ENCODE measurements at places on chromosomes 11 and 22.

DNA sequence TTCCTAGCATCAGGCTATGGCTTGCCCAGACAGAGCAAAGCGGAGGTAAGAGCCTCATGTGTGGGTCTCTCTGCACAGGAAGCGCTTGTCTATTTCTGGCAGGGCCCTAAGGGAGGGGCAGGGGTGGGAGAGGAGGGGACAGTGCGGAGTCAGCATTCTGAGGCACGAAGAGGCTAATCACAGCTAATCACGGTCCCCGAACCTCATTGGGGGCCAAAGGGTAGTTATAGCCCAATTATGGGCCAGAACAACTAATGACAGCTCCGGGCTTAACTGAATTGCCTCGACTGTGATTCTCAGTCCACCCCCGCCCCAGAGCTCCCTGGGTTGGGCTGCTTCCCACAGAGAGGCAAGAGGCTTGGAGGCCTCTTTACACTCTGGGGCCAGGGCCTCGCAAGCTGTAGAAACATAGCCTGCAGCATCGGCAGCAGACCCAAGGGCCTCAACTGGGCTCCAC, 72.7 kb upstream of the PRDM11 start:
- peak; percentile 46 for DNase-seq

DNA sequence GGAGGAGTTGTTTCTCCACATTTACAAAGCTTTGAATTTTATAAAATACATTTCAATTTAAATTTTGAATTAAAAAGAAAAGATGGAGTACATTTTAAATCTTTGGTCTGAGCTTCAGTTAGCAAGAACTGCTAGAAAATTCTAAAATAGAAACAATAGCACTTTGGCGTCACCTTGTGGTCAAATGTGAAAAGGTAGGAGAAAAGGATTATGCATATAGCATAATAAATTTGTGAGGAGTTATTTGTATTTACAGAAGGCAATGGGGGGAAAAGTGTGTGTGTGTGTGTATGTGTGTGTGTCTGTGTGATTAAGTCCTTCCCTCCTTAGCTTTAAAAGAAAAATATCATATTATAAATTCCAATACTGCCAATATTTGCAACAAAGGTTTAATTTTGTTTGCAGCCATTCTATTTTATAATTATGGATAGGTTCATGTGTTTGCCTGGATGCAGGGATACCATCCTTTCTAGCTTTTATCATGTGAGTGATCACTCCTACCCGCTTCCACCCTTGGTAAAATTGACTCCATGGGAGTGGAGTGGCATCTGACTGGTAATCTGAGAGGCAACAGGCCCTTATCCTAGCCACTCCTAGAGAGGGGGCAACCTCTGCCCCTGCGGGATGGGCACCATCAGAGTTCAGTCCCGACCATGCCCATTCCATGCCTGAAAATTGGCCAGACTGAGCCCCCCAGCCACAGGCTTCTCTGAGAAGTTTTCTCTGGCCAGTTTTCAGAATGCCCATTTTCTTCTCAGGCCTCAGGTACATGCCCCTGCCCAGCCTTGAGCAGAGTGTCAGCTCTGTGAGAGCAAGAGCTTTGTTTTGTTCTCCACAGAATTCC, 13.6 kb upstream of the LGR4 start:
- DNase-seq: peak; percentile 47

DNA sequence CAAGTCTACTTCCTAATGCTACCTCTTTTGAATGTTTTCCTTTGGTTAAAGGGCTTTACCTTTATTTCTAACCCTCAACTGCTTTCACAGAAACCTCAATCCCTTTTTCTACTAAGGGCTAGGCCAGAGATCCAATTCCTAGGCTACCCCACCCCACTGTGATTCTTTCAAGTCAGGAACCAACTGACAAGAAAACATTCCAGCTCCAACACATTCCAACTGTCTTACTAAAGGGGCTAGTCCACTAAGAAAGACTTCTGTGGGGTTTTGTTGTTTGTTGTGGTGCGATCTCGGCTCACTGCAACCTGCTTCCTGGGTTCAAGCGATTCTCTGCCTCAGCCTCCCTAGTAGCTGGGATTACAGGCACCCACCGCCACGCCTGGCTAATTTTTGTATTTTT, 151.3 kb downstream of the APOL5 start:
- no peak for DNase-seq

- DNase-seq: peak; percentile 84
Observed at GRCh38 chr11:122743949-122744348, 88.4 kb downstream of the UBASH3B start.

DNA sequence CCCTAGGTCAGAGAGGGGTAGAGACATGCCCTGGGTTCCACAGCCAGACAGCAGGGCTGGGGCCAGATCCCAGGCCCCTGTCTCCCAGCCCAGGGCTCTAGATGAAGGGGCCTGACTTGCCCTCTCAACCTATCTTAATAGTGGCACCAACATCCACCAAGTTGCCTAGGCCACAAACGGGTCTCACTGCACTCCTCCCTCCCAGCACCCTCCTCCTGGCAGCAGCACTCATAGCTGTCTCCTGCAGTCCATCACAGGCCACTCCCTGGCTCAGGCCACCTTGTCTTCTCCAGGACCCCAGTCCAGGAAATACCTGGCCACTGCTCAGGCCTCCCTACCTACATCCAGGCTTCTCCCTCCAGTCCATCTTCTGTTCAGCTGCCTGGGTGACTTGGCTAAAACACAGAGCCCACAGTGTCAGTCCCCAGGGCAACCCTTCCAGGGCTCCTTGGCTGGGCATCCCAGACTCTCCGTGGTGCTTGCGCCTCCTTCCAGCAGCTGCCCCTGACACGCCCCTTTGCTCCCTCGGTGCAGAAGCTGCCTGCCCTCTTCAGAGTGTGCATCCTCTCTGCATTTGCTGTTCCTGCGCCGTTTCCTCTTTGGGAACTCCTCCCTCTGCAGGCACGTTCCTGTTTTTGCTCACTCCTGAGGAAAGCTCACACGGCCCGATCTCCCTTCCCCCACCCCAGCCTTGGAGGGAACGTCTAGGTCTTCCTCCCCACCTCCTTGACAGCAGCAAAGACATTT, 40.5 kb downstream of the LRRC32 start:
- no peak for DNase-seq

DNA sequence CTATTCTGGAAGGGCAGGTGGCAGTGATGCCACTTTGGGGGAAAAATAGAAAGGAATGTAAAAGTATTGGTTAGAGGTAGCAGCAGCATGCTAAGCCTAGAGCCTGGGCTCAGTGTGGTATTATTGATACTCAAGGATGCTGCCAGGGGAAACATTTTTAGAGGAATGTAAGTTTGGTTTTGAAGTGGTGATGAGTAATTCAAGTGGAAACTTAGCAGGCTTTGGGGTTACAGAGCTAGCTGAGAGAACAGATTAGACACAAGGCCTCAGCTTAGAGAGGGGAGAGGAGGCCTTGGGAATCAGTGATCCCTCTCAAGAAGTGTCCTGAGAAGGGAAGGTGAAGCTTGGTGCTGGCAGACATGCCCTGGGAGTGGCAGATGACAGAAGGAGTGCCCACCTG, 32.9 kb upstream of the DDI1 start:
- DNase-seq: no peak

- no peak for DNase-seq
Observed at GRCh38 chr22:50303848-50304527, 3.5 kb downstream of the PLXNB2 start.

GRCh38 chr11:120652705-120653335, 141.3 kb downstream of the GRIK4 start:
- DNase-seq: no peak

DNA sequence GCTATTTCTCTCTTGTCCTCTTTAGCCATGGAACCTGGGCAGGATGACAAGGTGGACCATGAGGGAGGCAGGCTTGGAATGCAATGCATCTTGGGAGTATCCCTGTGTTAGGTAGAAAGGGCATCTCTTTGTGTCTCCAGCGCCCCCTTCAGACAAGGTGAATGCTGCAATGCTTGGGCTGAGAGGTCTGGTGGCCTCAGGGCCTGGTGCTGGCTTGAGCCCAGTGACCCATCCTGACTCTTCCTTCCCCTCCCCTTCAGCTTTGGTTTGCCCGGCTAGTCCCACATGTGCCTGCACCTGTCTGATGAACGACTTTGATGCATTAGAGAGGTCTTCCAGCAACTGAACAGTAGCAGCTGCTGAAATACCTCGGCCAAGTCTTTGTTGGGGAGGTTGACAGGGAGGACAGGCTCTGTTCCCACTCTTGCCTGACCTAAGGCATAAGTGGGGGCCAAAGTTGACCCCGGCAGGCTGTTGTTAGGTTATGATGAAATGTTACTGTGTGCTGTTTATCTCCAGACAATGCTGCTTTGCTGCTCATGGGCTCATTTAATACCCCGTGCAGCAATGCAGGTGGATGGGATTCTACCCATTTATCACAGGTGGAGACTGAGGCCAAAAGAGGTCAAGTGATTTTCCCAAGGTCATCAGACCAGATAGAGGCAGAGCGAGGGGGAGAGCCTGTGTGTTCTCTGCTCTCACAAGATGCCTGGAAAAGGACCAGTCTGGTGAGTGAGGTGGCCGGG, 22.5 kb downstream of the MYO18B start:
- no peak for DNase-seq

DNA sequence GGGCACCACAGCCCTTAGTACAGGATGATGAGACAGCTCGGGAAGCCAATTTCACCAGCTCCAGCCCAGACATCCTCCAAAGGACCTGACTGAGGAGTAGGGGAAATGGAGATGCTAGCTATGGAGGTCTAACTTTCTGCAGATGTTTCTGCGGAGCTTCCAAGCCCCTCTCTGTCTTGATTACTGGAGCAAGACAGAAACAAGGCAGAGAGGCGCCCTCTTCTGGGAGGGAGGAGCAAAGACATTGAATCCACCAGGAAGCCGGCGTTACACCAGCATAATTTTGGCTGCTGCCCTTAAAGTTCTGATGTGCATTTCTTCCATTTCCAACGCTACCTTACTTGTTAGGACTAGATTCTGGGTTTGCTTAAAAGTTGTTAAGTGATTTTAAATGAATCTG, 107.3 kb upstream of the HSD17B12 start:
- DNase-seq: no peak

- no peak for DNase-seq
Observed at GRCh38 chr11:6556139-6556949, 47.1 kb downstream of the RRP8 start.

- peak; percentile 90 for DNase-seq
Observed at GRCh38 chr22:17638432-17639246, at the start of gene BCL2L13. BCL2L13 (plus strand) TSS chr22:17638757; CDS start chr22:17655712, 16,955 bp downstream.

GRCh38 chr11:103125462-103125861, 16.2 kb downstream of the DYNC2H1 start:
- no peak for DNase-seq

DNA sequence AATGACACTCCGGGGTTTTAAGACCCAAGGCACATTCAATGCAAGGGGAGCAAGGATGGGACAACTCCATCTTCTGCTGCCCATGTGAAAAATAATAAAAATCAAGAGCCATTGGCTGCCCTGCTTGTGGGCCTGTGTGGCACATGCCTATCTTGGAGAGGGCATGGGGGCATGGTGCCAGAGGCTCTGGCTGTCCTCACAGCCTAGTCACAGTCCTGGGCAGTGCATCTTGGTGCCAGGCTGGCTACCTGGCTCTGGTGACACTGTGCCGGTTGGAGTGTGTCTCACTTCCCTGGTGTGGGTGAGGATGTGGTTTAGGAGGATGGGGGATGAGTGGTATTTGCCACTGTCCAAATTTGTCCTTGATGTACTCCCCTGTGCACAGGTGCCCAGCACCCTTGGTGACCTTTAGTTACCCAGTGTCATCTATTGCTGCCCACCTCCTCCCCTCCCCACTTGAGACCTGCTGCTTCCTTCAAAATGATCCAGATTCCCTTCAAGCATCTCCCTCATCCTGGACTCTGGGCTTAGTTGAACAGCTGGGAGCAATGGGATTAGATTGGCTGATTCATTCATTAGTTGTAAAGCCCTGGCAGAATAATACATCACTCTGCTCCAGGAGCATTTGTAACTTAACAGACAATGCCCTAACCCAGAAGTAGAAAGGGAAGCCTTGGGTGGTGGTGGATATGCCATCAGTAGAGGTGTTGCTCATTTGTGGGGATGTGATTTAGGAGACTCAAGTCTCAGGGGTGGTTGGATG, 4.6 kb downstream of the TMEM86A start:
- DNase-seq: no peak

- DNase-seq: no peak
Observed at GRCh38 chr22:39278040-39278439, 33.3 kb upstream of the PDGFB start.

DNA sequence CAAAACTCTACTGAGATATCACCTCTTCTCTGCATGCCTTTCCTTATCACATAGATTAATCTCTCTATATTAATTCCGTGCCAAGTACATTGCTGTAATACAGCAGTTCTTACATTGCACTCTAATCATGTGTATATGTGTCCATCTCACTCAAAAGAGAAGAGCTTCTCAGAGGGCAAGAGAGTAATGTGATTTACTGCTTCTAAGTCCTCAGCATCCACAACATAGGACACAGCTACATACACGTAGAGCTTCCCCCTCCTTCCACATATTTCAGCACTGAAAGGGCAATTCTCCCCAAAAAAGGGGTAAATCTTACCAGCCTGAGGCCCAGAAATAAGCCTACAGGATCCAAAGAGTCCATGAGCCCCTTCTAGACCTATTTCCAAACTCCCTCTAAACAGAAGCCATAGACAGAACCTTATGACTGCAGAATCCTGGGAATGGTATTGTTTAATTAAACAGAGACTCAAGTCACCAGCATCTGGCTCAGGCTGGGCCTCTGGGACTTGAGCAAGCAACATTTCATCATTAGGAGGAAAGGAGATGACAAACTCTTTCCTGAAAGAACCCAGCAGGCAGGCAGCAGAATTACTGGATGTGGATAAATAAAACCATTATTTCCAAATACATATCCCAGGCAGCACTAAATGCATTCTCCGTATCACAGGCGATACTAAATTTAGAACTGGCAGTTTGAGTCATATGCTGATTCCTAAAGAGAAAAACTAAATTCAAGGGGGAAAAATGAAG, 87.2 kb downstream of the KCNC1 start:
- no peak for DNase-seq

DNA sequence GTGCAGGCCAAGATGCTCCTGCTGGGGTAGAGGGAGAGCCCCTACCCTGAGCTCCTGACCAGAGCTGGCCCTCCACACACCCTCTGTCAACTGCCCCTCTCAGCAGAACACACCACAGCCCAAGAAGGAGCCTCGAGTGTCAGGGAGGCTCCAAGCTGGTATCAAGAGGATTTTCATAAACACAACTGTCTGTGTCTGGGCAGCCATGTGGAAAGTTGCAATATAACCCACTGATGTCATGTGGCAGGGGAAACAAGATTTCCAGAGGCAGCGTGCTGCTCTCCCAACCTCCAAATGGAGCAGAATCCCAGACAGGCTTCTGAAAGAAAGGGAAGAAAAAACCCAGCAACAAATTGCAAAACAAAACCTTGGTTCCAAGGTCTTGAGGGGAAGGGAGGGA, 569.9 kb downstream of the BUD13 start:
- DNase-seq: no peak

DNA sequence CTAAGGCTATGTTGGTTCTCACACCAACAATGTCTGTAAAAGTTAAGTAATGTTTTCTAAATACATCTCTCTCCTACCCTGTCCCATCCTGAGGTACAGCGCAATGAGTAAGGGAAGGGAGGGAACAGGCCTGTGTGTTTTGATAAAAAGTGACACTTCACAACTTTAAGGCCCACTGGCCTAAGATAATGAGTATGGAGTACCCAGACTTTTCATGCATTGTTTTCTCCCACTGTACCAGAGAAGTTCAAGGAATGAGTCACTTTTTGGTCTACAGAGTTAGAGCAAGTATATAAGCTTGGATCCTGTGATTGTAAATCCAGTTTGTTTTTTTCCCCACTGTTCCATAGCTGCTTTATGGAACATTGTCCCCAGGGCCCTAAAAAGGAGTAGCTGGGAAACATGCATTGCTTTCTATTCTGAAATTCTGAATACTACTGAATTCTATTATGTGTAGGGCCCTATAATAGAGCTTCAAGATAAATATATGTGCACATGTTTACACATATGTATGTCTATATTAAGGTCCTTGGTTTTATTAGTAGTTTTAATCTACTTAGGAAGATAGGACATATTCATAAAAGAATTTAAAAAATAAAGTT, 29.8 kb downstream of the KCNE3 start:
- no peak for DNase-seq
